ENCODE measurements at places on chromosomes 4 and X. TPM values are rescaled to one million over a fixed set of nuclear protein-coding genes. Genes with fewer than 3 reads are reported as not detected.

Gene SOWAHB
- not detected for total RNA-seq

Gene SLC7A11
- 0.07 TPM for total RNA-seq

Gene POU4F2
- not detected for total RNA-seq

Gene PALLD
- total RNA-seq = 1.9 TPM

Gene GASK1B
- total RNA-seq = not detected

Gene DIAPH2
- 17.0 TPM for total RNA-seq

Gene PABPC5
- not detected for total RNA-seq

Gene NLGN4X
- total RNA-seq = not detected

Gene GAGE2A
- not detected for total RNA-seq

Gene DTHD1
- 3.3 TPM for total RNA-seq

Gene SH2D1A
- 42.7 TPM for total RNA-seq

Gene NEUROG2
- total RNA-seq = not detected

Gene RNF150
- total RNA-seq = 0.07 TPM

Gene CTAG2
- total RNA-seq = not detected

Gene ARMCX1
- 0.64 TPM for total RNA-seq

Gene DKC1
- total RNA-seq = 55.0 TPM

Gene SH3D19
- not detected for total RNA-seq

Gene SGCB
- 6.1 TPM for total RNA-seq

Gene PPID
- 18.3 TPM for total RNA-seq

Gene FHIP1A
- 0.39 TPM for total RNA-seq

Gene PNMA6F
- not detected for total RNA-seq

Gene XKRX
- total RNA-seq = 1.2 TPM

Gene VBP1
- 22.9 TPM for total RNA-seq

Gene SPANXB1
- total RNA-seq = not detected

Gene L1CAM
- 2.1 TPM for total RNA-seq

Gene USP26
- total RNA-seq = not detected

Gene STOX2
- total RNA-seq = not detected

Gene EGFL6
- not detected for total RNA-seq
